Fibroblast of skin of right quadriceps (primary cell): ENCODE measurements at places on chromosomes 16 and 17.

DNA sequence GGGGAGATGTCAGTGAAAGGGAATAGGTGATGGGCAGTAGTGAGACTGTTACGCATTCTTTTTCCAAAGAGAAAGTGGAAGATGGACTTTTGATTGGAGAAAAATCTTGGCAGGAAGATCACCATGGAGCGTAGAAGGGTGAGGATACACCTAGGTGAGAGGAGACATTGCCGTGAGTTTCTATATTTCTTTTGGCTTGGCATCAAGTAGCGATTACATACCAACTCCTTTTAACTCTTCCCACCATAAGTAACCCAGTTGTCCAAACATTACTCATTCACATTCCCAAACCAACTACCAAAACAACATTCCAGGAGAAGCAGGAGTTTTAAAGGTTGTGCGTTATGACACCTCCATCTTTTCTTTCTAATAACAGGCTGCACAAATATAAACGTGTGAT is 10.7 kb upstream of the KRT28 start:
- DNase-seq = peak; percentile 67

- no peak for DNase-seq
These were observed 47.3 kb downstream of the MIS12 start for GRCh38 chr17:5533486-5534315.

GRCh38 chr16:74747716-74748615 is 26.7 kb downstream of the FA2H start:
- no peak for DNase-seq

GRCh38 chr17:10062691-10063385 is 135.6 kb downstream of the GAS7 start:
- no peak for DNase-seq

DNA sequence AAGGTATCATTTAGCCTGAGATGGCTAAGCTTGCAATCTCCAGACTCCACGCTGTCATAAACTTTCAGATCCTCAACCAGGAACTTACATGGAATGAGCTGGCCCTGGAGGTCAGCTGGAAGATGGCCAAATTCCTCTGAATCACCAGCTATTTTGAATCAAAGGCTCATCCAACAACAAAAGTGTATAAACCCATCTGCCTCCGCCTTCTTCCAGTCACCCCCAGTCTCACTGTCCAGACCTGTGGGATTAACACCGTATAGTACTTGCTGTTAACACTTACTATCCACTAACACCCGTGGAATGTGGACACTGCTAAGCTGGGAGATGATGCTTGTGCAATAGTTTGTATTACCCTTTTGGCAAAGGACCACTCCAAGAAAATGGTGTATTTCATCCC is 1.9 kb upstream of the LCMT1 start:
- DNase-seq = peak; percentile 95

- DNase-seq = no peak
These were observed 118.7 kb upstream of the NLRP1 start for GRCh38 chr17:5702951-5703510.

DNA sequence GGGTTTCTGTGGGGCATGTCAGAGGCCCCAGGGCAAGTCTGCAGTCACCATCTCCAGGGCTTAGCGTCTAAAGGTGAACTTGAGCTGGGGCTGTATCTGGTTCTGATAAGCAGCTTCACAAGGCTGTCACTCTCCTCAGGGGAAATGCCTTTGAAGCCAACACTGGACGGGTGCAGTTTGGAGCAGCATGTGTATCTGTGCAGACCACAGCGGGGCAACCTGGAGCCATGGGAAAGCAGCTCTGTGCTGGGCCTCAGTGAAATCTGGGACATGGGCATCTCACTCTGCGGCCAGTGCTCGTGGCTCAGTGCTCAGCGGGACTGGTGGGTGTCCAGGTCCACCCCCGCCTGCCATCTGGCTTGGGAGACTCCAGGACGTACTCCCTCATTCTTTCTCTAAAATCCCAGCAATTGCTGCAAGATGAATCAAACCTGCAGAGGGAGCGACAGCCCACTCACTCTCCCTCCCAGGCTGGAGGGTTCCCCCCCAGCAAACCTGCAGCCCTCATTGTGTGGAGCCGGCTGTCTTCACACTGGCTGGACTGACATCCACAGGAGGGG is 63.5 kb downstream of the PRMT7 start:
- no peak for DNase-seq

GRCh38 chr17:43900183-43900857 is 7.0 kb downstream of the MPP2 start:
- DNase-seq = peak; percentile 82

DNA sequence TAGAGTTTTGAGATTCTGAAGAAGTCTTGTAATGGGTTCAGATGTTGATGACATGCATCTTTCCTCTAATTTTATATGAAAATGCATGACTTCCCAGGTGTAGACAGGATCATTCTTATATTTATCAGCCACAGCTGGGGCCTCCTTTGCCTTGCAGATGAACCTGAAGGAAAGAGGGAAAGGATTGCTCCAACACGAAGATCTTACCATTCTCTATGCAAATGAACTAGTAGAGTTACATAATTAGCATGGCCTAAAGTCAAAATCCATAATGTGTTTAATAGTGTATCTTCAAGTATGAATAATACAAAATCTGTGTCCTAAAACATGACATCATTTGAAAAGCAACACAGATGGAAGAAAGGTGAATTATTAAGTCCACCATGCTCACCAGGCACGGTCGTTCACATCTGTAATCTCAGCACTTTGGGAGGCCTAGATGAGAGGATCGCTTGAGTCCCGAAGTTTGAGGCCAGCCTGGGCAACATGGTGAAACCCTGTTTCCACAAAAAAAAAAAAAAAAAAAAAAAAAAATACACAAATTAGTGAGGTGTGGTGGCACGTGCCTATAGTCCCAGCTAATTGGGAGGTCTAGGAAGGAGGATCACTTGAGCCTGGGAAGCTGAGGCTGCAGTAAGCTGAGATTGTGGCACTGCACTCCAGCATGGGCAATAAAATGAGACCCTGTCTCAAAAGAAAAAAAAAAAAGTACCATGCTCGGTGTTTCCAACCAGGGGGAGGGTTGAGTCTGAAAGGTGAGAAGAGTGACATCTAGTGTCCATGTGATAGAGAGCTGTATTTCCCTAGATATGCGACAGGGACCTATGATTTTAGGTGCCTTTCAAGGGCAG is 6.3 kb downstream of the VWA3A start:
- DNase-seq = peak; percentile 42

DNA sequence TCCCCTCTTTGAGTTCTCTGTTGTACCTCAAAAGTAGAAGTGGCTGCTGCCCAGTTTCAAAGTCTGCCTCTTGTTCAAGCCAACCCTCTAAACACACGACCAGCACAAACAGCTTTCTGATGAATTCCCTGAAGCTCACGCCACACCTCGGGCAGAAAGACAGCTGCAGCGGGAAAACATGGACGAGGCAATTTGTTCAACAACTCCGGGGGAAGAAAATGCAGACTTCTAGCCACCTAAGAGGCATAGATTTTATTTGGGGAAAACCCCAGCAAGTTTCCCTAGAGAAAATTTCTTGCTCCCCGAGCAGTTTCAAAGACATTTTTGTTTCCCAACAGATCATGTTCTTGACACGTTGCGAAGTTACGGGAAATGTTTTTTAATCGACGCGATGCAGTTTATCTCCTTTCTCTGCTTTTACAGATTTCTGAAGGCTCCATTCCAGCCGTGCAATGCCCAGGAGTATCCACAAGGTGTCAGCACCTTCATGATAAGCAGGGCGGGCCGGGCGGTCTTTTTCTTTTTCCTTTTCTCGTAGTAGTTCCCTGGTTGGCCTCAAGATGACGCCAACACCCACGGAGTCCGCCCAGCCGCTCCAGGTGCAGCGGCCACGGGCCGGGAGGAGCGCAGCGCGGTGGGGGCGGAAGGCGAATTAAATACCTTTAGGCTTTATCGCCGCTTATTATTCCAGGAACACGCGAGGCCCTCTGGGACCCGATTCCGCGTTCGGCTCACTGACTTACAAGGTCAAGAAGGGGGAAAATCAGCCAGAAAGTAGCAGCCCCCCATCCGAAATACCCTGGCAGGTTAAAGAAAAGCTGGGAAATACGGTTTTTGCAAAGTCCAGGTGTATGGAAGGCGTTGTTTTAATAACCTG is 2.9 kb upstream of the FOXC2 start:
- peak; percentile 86 for DNase-seq

GRCh38 chr17:28712032-28712704 is 480 bp upstream of the PROCA1 start:
- DNase-seq = peak; percentile 27

GRCh38 chr16:57054338-57054737 is 38.0 kb upstream of the CPNE2 start:
- no peak for DNase-seq

DNA sequence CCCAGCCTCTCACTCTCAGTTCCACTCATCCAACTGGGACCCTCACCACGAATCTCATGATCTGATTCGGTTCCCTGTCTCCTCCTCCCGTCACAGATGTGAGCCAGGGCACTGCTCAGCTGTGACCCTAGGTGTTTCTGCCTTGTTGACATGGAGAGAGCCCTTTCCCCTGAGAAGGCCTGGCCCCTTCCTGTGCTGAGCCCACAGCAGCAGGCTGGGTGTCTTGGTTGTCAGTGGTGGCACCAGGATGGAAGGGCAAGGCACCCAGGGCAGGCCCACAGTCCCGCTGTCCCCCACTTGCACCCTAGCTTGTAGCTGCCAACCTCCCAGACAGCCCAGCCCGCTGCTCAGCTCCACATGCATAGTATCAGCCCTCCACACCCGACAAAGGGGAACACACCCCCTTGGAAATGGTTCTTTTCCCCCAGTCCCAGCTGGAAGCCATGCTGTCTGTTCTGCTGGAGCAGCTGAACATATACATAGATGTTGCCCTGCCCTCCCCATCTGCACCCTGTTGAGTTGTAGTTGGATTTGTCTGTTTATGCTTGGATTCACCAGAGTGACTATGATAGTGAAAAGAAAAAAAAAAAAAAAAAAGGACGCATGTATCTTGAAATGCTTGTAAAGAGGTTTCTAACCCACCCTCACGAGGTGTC is 26.6 kb downstream of the STH start:
- no peak for DNase-seq

DNA sequence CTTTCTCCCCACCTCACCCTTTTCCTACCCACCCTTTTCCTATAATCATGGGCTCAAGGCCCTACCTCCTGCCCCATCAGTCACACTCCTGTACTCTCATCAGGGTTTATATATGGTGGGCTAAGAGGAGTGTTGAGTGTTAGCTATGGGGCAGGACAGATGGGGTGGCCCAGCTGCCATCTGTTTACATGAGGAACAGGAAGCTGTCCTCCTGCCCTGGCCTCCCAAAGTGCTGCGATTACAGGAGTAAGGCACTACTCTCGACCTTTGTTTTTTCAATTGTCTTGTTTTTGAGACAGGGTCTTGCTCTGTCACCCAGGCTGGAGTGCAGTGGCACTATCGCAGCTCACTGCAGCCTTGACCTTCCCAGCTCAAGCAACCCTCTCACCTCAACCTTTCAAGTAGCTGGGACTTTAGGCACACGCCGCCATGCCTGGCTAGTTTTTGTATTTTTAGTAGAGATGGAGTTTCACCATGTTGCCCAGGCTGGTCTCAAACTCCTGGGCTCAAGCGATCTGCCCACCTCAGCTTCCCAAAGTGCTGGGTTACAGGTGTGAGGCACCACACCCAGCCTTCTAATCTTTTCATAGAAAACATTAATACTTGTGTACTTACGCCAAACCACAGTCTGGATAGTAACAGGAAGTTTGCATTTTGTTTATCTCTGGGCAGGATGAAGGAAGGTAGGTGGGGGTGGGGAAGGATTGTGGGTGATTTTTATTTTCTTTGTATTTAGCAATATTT is 1.6 kb downstream of the TRADD start:
- no peak for DNase-seq

DNA sequence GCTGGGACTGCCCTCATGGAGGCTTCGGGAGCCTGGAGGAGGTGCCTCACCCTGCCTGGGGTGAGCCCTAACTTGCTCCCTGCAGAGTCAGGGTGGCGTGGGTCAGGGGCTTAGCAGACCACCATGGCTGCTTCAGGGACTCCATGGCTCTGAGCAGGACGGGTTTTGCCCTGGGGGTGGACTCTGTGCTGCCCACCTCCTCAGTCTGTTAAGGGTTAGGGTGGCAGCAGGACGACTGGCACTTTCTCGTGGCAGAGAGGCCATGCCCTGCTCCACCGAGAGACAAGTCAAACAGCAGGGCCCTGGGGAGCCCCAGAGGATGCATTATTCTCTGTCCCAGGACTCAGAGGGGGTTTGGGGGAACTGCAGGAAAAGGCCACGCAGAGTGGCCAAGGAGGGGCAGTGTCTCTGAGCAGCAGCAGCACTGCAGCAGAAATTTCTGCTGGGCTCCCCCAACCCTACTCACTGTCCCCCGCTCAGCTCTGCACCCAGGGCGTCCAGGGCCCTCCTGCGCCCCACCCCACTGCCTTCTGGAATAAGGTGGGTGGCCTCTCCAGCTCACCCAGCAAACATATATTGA is 1.8 kb upstream of the PRSS22 start:
- no peak for DNase-seq

DNA sequence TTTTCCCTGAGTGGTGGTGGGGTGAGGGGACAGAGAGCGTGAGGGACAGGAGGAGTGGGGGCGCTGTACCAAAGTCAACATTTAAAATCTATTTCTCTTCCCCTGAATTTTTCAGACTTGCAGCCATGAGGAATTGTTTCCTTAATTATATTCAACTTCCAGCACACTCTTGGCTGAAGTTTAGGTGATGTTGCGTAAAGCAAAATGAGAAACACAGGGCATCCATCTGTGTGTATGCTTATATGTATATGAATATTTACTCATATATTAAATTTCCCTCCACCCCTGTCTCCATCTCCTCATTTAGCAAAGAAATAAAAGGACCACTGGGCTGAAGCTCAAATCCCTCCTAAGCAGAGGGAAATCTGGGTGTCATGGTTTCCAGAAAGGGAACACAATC is 218.1 kb downstream of the XYLT1 start:
- peak; percentile 28 for DNase-seq

DNA sequence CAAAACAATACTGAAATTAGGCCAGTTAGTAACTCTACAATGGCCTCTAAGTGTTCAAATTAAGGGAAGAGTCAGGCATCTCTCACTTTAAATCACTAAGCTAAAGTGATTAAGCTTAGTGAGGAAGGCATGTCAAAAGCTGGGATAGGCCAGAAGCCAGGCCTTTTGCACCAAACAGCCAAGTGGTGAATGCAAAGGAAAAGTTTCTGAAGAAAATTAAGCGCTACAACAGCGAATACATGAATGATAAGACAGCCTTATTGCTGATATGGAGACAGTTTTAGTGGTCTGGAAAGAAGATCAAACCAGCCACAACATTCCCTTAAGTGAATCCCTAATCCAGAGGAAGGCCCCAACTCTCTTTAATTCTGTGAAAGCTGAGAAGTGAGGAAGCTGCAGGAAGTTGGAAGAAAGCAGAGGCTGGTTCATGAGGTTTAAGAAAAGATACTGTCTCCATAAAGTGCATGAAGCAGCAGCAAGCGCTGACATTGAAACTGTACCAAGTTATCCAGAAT is 12.1 kb downstream of the RFWD3 start:
- DNase-seq = no peak
